ENCODE measurements at places on chromosomes 7 and 10.
A peak's percentile ranks its signal among the peaks of the same experiment; 100 is the strongest.

DNA sequence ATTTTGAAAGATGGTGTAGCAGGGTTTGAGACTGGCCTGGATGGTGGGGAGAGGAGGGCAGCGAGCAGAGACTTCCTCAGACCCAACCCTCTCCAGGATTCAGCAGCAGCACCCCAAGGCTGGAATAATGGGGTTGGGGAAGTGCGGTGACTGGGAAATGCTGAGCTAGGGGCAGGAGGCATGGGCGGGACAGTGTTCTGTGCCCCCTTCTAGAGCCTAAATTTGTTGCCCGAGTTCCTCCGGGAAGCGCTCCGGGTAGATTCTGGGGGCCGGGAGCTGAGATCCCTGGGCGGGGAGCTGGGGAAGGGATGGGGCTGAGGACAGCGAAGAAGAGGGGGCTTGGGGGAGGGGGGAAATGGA is at the start of gene CHAT:
Gene CHAT (plus strand): TSS at position 156 of the 360 bp plus-strand sequence. CDS start 153 bp downstream, at position 309.
- no peak for DNase-seq

- no peak for DNase-seq
These were observed 233.5 kb upstream of the MGMT start for GRCh38 chr10:129233351-129234148.

DNA sequence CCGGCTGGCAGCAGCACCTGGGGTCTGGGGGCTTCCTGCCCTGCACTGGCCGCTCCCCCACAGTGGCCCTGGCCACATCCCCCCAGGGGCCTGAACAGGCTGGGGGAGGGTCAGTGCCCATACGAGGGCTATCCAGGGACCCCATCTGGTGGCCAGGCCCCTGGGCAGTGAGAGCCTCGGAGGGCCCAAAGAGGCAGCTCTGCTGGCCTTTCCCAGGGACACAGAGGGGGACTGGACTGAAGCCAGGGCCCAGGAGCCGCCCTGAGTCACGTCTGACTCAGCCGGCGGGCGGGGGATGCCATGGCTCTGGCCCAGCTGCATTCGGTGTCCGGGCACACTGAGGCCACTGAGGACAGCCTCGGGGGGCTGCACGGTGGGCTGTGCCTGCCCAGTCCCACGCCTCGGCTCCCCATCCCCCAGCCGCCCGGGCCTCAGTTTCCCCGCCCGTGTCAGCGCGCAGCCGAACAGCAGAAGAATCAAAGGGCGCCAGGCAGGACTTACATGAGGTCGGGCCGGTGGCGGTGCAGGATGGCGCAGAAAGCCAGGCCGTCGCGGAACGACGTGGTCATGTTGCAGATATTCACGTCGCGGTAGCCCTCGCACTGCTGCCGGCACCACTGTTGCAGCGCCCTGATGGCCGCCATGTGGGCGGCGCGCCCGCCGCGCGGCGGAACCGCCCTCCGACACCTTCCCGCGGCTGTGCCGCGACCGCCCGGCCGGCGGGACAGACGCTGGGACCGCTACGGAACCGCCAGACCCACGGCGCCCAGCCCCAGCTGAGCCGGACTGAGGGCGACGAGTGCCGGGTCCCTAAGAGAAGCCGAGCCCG is at the start of gene MICALL2:
Gene MICALL2 (minus strand): TSS at position 788 of the 829 bp plus-strand sequence. CDS start 144 bp downstream, at position 644.
- DNase-seq = no peak

DNA sequence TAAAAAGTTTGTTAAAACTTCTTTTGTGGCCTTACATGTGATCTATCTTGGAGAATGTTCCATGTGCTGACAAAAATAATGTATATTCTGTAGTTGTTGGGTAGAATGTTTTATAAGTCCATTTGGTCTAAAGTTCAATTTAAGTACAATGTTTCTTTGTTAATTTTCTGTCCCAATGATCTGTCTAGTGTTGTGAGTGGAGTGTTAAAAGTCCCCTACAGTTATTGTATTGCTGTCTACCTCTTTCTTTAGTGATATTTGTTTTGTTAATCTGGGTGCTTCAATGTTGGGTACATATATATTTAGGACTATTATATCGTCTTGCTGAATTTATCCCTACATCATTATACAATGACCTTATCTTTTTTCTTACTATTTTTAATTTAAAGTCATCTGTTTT is 6.9 kb downstream of the TMEM140 start:
- DNase-seq = no peak

GRCh38 chr10:57993302-57993701 is 274.4 kb downstream of the IPMK start:
- DNase-seq = no peak

DNA sequence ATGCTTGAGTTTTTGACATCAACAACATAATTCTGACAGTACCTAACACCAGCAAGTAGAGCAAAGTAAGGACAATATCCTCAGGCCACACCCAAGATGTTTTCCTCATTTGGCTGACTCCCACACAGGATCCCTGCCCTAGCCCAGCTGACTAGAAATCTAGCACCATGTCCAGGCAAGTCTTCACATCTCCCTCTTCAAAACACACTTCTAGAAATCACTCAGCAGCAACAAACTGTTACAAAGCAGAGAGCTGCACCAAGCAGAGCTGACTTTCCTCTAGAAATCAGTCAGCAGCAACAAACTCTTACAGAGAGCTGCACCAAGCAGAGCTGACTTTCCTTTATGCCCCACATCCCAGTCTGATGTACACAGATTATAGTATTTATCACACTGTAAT is 7.7 kb downstream of the TMEM168 start:
- no peak for DNase-seq

DNA sequence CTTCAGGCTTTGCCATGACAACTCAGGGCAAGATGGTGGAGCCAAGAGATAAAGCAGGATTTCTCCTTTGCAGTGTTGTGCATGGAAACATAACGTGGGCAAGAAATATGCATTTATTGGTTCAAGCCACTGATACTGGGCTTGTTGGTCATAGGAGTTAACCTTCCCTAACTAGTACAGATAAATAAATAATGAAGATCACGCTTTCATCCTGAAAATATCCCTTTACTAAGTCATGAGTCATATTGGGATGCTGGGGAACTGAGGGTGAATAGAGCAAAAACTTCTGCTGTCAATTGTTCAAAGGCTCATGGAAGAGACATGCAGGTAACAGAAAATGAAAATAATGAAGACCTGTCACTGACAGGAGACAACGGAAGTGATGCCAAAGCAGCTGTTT is 55.5 kb downstream of the TES start:
- no peak for DNase-seq

DNA sequence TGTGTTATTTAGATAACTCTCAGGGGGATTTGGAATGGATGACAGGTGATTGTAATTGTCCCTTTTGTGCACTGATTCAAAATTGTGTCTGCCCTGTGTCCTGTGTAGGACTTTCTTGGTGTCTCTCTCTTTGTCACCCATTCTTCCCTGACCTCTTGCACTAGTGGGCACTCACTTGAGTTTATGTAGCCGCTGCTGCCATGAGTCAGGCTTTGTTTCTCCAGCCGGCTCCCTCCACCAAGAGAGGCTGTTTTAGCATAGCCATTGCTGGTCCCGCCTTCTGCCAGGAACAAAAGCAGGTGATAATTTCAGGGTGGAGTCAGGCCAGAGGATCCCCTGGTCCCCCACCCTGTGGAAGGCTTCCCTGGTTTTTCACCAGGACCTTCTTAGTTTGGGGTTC is 8.4 kb downstream of the COL17A1 start:
- no peak for DNase-seq

- DNase-seq = no peak
These were observed 112.2 kb downstream of the CYTH3 start for GRCh38 chr7:6160191-6160623.

- DNase-seq = no peak
These were observed 11.3 kb upstream of the FOXK1 start for GRCh38 chr7:4670791-4671190.

DNA sequence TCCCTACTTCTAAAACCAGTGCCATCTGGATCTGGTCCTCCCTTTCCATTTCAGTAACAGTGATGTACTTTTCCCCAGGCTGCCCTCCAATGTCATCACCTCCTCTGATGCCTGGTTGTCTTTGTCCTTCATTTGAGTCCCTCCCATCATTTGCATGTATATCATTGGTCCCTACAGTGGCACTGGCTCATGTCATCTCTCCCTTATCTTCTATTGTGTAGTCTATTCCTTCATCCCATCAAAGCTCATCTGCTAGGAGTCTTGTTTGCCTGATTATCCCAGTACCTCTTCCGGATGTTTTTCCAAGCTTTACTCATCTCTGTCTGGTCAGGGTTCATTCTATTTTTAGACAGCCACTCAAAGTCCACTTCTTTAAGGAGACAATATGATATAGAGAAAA is 292.9 kb upstream of the BMPER start:
- DNase-seq = no peak

DNA sequence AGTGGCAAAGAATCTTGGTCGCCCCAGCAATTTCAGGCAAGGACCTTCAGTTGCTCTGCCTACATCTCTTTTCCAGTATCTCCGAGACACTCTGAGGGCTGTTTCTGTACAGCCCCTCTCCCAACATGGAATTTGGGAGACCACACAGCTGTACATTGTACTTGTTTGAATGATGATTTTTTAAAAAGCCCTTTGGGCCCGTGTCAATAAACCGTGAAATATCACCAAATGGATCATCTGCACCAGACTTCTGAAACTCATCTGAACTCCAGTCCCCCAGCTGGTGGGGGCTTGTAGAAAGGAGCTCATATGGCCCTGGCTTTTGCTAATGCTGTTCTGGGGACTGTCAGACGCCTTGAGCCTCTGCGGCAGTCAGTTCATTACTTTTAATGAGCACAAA is 374.9 kb downstream of the BBS9 start:
- DNase-seq = no peak

- no peak for DNase-seq
These were observed 669.8 kb upstream of the POT1 start for GRCh38 chr7:125599387-125599786.

DNA sequence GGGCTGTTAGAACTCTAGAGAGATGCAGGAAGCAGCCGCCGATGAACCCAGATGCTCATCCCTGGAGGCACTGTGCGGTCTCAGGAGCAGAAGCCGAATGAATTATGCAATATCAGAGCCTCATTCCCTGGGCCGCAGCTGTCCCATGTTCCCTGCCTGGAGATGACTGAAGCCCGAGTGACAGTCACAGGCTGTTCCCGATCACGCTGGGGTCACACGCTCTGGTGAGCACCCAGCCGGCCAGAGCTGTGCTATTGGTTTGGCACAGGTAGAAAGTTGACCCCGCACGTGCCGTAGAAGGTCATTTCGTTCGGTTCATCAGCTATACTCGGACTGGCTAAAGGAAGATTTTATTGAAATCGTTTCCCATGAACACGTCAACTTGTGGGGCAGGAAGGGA is 140.5 kb upstream of the SH2B2 start:
- no peak for DNase-seq

DNA sequence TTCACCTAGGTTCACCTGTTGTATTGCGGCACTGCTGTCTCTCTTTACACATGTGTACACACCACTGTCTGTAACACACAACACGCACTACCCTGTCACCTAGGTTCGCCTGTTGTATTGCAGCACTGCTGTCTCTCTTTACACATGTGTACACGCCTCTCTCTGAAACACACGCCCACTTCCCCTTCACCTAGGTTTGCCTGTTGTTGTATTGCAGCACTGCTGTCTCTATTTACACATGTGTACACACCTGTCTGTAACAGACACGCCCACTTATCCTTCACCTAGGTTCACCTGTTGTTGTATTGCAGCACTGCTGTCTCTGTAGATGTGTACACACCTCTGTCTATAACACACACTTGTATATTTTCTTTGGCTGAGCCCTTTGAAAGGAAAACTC is 51.5 kb downstream of the WDR37 start:
- DNase-seq = peak; percentile 12

- DNase-seq = no peak
These were observed 73.3 kb upstream of the AGK start for GRCh38 chr7:141477865-141478264.

DNA sequence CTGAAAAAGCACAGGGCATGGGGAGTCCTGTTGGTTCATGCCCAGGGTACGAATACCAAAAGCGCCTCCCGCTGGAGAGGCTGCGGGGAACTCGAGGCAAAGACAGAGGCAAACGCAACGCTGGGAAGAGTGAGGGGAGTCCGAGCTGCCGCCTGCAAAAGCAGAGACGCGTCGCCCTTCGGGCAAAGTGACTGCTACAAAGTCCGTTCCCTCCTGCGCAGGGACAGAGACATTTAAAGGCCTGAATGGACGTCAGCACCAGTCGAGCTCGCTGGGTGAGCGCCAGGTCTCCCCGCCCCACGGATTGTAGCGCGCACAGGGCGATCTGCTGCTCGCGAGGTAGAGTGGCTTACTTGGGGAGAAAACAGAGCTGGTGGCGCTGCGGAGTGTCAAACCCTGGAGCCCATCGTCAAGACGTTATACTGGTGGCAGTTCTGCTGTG is 732.8 kb downstream of the ZWINT start:
- no peak for DNase-seq

GRCh38 chr7:130151591-130152492 is 53.4 kb downstream of the TMEM209 start:
- no peak for DNase-seq

DNA sequence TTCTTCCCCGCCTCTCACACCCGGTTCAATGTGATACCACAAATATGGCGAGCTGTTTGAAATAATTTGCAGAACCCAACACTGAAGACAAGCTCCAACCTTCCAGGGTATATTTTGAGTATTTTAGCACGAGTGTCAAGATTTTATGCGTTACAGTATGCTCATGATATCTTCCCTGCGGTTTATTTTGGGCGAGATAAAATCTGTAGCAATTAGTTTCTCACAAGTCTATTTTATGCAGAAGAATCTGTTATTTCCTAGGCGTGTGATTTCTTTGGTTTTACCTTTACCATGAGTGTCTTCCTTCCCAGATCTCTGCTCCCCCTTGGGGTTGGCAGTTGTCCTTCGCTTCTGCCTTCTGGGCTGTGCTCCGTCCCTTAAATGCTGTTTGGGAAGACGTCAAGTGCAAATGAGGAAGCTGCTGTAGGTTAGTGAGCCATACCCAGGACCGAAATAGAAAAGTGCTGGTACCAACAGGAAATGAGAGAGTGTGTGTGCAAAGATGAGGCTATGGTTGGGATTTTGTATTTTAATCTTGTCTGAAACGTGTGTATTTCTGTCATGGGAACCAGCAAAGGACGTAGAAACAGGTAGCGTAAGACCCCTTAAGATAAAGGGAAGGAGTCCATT is 299.8 kb downstream of the KLF6 start:
- no peak for DNase-seq

Data from NCI-H2081 treated with DMSO at 0.1 percent for 48 hours (cell line).